Mucosa of gallbladder (tissue), 1 donor: ENCODE measurements at places on chromosomes 1 and 21. TPM values are rescaled to one million over a fixed set of nuclear protein-coding genes. Genes with fewer than 3 reads are reported as not detected.

The PALMD gene
- total RNA-seq, result 5.9 TPM

The ADORA3 gene
- total RNA-seq, result 15.8 TPM

The FAAH gene
- 48.1 TPM for total RNA-seq

The PCNX2 gene
- 28.4 TPM for total RNA-seq

The TNNI3K gene
- 1.3 TPM for total RNA-seq

The KRTAP19-2 gene
- total RNA-seq, result not detected

The FNBP1L gene
- total RNA-seq, result 57.1 TPM

The SEC16B gene
- 7.3 TPM for total RNA-seq

The MAP3K21 gene
- 11.9 TPM for total RNA-seq

GRCh38 chr1:164767752-164768402, 208.9 kb downstream of the PBX1 start:
- DNase-seq, result no peak

GRCh38 chr1:84506729-84507453, 510 bp upstream of the GNG5 start:
- no peak for DNase-seq

DNA sequence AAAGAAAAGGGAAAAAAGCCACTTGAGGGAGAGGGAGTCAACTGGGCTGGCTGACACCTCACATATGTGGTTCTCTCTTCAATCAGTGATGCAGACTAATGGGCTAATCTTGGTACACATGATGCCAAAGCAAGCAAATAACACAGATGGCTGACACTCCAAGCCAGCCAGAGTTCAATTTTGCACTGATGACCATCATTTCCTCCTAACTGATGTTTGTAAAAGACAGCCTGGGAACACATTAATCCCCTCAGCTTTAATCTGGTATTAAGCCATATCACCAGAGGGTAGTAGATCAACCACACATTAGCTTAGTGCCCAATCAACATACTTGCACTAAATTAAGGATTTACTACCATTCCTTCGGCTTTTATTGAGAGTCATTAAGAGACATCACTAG, 2.8 kb downstream of the VPS72 start:
- no peak for DNase-seq

DNA sequence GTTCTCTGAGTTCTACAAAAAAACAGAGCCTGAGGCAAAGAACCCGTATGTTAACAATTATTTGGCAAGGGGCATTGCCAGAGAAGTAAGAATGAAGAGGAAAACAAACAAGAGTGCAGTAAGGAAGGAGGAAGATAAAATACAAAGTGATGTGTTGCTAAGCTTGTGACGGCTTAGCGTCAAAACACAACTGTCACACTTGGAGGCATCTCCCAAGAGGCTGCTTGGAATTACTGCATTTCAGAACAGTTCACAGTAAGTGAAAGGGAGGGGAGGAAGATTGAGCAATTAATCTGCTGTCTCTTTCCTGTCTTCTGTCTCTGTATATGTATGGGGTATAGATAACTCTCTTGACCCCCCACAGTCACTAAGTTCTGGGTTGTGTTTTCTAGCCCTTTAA, 1017.0 kb upstream of the TMPRSS15 start:
- no peak for DNase-seq

DNA sequence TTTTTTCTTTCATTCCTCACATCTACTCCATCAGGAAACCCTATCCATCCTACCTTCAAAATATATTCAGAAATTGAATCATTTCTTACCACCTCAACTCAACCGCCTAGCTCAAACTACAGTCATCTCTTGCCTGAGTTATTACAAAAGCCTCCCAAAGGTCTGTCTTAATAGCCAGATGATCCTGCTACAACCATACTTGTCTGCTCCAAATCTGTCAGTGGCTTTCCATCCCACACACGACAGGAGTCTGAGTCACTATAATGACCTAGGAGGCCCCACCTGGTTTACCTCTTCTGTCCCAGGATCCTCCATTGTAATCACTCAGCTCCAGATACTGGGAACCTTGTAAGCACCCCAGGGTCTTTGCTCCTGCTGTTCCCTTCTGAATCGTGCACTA, 37.1 kb upstream of the IL12RB2 start:
- DNase-seq, result no peak

GRCh38 chr1:219798283-219799030, 129.9 kb downstream of the SLC30A10 start:
- no peak for DNase-seq

DNA sequence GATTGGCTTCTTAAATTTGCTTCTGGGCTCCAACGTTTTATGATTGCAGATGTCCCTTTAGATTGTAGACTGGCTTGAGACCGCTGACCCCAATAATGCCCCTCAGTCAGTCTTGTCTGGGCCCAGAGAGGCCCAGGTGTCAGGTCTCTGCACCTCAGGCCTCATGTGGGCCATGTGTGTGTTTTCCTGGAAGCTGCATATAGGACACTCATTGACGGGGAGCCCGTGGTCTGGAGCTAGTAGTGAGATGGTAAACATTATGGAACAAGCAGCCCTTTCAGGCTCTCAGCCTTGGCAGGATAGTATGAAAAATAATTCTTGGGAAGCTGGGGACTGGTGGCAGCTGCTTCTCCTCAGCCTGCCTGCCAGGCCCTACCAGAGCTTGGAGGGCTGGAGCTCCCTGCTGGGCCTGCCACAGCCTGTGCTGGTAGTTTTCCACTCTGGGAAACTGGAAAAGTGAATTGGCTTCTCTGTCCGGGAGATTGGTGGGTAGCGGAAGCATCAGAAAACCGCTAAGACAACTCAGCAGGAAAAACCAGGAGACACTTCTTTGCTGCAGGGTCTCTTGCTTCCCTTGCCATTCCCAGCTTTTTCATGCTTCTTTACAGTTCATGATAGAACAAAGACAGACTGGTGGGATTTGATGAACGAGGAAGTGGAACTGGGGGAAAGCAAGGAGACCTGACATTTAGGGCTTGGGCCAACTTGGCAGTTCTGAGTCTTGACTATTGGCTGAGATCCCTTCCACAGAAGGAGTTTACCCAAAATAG, 57.8 kb upstream of the HSD17B7 start:
- DNase-seq, result peak; percentile 35

GRCh38 chr1:170735366-170736263, 71.7 kb downstream of the PRRX1 start:
- DNase-seq, result no peak

GRCh38 chr1:46017876-46018503, 114.4 kb downstream of the PIK3R3 start:
- no peak for DNase-seq

DNA sequence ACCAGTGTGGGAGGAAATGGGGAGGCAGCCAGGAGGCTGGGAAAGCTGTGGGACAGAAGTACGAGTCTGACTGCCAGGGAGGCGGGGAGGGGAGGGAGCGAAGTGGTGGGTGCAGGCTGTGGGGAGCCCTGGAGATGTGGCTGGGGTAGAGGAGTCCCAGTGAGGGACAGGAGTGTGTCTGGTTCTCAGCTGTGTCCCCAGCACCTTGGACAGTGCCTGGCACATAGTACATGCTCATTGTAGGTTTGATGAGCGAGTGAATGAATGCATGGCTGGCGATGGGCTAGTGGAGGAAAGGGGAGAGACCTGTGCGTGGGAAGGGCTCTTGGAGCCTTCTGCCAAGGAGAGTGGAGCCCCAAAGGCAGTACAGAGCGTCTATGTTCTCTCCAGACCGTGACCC, 104.1 kb downstream of the SIK1 start:
- DNase-seq, result no peak

DNA sequence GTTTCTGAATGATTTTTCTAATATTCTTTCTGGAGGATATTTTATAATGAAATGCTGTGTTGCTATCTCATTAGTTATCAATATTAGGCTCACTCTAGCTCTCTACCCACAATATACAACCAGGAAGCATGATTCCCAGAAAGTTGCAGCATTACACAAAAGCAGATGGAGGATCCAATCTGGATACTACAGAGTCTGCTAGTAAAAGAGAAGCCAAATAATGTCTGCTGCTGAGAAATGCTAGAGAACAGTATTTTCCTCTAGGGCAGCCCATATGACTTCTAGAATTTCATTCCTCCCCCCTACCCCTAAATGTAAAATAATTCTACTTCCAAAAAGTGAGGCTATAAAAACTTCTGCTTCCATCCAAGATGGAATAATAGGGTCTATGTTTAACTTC, 239.8 kb downstream of the ZNF648 start:
- DNase-seq, result no peak

DNA sequence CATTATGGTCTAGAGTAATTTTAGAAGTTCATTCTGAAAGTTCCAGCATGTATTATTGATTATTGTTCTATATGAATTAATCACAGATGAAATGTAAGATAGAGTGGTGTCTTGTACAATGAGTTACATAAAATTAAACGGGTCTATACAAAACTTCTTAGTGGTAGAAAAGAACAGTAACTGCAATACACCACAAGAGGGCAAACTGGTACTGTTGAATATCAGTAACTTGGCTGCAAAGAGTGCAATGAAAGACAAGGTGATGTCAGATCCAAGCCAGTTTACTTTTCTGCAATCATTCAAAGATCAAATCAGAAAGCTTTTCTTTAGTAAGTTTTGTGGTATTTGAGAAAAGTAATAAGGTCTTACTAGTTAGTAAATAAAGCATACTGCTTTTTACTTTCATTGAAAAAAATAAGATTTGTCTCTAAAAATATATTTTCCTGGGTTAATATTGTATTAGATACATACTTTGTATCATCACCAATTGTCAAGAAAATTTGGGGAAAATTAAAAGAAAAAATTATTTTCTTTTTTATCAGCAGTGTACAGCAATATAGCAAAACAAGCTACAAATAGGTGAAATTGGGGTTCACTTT, 66.4 kb upstream of the BTG3 start:
- peak; percentile 11 for DNase-seq

GRCh38 chr1:7501084-7501491, 270.0 kb upstream of the VAMP3 start:
- DNase-seq, result no peak

- DNase-seq, result no peak
These were observed 497 bp downstream of the FCRLB start for GRCh38 chr1:161721738-161722343.

DNA sequence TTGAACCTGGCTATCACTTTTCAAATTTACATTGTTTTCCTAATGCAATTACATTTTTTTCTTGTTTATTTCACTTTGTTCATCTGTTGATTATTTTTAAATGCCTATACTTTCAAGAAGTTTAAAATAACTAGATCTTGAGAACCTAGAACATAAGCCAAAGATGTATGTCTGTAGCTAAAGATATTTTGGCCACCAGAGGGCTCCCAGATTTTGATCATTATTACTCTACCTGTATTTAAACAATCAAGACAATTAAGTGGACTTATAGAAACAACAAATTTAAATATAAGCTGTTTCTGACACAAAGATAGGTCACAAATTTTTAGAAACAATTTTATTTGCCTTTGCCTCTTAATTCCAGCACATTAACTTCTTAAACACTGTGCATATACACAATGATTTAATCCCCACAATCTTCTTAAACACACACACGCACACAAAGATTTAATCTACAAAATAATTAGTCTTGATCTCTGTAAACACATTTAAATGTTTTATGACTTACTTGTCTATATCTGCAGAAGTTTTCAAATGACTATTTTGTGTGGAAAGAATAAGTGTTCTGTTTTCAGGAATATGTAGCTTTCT, 380.0 kb downstream of the DSCAM start:
- no peak for DNase-seq

GRCh38 chr21:46111193-46111571, 13.3 kb downstream of the COL6A2 start:
- no peak for DNase-seq

DNA sequence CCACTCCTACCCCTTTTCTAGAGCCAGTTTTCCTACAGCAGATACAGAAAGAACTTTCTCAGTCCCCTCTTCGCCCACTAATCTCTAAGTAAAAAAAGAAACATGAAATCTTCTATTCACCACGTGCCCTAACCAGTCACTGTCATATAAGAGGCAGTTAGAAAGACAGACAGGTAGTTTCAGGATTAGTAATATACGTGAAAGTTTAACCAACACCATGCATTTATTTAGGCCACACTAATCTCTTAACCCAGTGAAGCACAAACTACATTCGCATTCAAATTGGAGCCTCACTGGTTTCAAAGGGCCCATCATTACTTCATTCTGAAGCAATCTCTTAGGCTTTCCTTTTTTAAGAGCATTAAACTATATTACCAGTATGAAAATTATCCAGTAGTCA, 10.1 kb downstream of the GPATCH2 start:
- DNase-seq, result no peak

GRCh38 chr1:192635041-192635440, 906 bp upstream of the RGS13 start:
- DNase-seq, result no peak

DNA sequence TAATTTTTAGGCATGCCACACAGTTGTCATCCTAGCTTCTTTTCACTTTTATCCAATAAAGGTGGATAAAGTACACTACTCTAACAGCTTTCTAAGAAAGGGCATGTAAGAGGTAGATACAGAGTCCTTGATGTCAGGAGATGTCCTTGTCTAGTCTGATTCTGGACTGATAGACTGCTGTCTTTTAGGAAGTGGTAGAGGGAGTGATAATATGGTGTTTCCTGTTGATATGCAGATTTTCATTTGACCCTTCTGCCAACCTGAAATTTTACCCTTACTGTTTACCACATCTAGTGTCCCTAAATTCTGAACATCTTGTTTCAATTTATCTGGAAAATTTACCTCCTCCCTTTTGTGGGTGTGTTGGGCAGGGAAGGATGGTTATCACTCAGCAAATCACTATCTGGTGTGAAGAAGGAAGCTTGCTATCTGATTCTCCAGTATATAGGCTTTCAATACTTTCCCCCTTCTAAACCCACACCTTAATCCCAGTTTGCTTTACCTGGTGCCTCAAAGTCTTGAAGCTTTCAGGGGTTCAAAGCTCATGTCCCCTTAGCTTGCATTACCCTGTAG, 354.9 kb upstream of the SNX7 start:
- DNase-seq, result no peak

- DNase-seq, result no peak
These were observed 19.3 kb upstream of the SLC16A1 start for GRCh38 chr1:112975336-112975735.

DNA sequence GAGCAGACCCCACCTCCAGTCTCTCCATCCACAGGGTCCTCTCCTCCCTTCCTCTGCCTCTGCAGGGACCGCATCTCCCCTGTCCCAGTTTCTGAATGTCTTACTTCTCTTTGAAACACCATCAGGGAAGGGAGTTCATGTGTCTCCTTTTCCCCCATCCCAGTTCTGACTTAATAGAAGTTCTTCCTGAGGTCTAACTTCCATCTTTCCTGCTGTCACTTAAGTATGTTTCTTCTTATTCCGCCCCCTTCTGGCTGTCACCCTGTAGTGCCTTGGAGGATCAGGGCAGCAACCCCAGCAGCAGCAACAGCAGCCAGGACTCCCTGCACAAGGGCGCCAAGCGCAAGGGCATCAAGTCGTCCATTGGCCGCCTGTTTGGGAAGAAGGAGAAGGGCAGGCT, 29.3 kb downstream of the MYOG start:
- DNase-seq, result no peak
